ENCODE measurements at places on chromosomes 16 and 17. TPM values are rescaled to one million over a fixed set of nuclear protein-coding genes. Genes with fewer than 3 reads are reported as not detected.
A peak's percentile ranks its signal among the peaks of the same experiment; 100 is the strongest.

DNA sequence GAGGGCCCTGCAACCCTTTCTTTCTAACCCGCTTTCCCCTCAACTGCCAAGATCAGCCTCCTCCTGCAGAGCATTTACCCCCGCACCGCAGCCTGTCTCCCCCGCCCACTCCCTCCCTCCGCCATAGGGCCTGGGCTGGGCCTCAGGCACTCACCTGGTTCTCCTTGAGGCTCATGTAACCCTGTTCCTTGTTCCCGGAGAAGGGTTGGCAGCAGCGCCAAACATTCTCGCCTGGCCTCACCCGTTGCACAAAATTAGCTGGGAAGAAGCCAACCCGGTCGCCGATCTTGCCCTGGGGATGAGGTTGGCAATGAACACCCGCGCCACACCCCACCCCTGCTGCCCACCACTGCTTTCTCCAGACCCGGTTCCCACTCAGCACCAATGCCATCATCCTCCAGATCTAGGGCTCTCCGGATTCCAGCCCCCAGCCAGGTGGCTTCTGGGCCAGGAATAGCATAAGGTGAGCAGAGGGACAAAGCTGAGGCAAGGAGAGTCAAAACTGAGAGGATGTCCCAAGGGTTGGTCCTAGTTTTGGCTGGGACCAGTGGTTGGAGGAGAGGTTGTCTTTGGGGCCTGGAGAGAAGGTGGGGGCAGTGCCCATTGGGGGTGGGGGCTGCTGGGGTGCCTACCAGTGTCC, 12.8 kb downstream of the STAC2 start:
- DNase-seq: no peak

- DNase-seq: no peak
Observed at GRCh38 chr16:10325783-10326543, 59.9 kb upstream of the ATF7IP2 start.

- DNase-seq: no peak
Observed at GRCh38 chr17:77724876-77725615, 233.5 kb upstream of the TNRC6C start.

- no peak for DNase-seq
Observed at GRCh38 chr16:52727849-52728248, 180.9 kb upstream of the TOX3 start.

GRCh38 chr17:70172923-70173322, 3.6 kb downstream of the KCNJ2 start:
- DNase-seq: no peak

- no peak for DNase-seq
Observed at GRCh38 chr17:41160648-41161047, at the start of gene KRTAP4-4. KRTAP4-4 (minus strand) TSS chr17:41160748; CDS start chr17:41160691, 57 bp downstream.

- DNase-seq: no peak
Observed at GRCh38 chr17:17474341-17474740, 2.5 kb upstream of the MED9 start.

DNA sequence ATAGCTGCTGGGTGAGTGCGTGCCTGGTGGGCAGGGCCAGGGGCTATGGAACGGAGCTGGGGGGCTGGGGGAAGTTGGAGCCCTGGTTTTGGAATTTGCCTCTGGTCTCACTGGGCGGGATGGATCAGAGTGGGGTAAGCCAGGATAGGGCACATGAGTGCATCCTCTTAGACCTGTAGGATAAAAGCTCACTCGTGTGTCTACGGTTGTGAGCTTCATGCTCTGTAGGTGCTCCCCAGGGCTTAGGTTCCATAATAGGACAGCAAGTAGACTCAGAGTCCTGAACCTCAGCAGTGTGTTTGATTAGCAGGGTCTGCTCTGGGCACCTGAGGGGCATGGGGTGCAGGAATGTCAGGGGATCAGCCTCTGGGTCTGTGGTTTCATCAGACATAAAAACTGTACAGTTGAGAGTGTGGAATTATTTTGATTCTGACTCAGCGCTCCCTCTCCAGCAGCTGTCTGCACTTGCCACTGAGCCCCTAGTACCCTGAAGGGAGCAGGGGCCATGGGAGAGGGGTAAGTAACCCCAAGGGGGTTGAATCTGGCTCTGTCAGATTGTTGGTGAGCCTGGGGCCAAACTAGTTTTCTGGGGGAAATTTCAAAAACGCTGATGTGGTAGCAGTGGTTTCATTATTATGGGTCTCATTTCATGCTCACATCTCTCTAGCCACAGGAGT, 84.2 kb upstream of the LGALS9 start:
- DNase-seq: no peak

DNA sequence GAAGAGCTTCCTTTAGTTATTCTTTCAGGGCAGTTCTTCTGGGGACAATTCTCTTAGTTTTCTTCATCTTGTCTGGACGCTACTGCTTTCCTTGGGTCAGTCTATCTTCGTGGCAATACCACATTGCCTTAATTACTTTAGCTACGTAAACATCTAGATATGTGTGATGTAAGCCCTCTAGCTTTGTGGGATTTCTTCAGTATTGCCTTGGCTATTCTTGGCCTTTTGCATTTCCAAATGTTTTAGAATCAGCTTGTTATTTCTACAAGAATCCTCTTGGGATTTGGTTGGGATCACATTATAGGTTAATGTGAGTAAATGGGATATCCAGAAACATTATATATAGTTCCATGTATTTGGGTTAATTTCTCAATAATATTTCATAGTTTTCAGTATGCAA, 9.0 kb upstream of the ST6GALNAC2 start:
- DNase-seq: no peak

GRCh38 chr16:17457997-17458396, 12.8 kb downstream of the XYLT1 start:
- DNase-seq: no peak

GRCh38 chr17:28951991-28952975, 965 bp upstream of the PHF12 start:
- peak; percentile 100 for DNase-seq

- no peak for DNase-seq
Observed at GRCh38 chr16:77344341-77344740, 90.5 kb downstream of the ADAMTS18 start.

GRCh38 chr17:82346342-82347300, 12.4 kb upstream of the TEX19 start:
- no peak for DNase-seq

GRCh38 chr16:58272855-58273254, 22.0 kb downstream of the PRSS54 start:
- no peak for DNase-seq

SLC16A5 gene
- polyA plus RNA-seq: 3.4 TPM

SPG7 gene
- polyA plus RNA-seq: 92.0 TPM

SGF29 gene
- 25.8 TPM for polyA plus RNA-seq

TNFAIP1 gene
- 54.7 TPM for polyA plus RNA-seq

WNK4 gene
- polyA plus RNA-seq: 14.1 TPM

KRT12 gene
- not detected for polyA plus RNA-seq

ACSF2 gene
- polyA plus RNA-seq: 21.2 TPM

All from spinal cord (tissue), 10 donors.